T1000 (cell line): ENCODE measurements at places on chromosomes 3 and 15.

GRCh38 chr3:175163686-175164085, 304.6 kb downstream of the NAALADL2 start:
- no peak for DNase-seq

- no peak for DNase-seq
These were observed 14.5 kb downstream of the MESP2 start for GRCh38 chr15:89790661-89791060.

- no peak for DNase-seq
These were observed 86.7 kb downstream of the ST8SIA2 start for GRCh38 chr15:92480361-92480760.

DNA sequence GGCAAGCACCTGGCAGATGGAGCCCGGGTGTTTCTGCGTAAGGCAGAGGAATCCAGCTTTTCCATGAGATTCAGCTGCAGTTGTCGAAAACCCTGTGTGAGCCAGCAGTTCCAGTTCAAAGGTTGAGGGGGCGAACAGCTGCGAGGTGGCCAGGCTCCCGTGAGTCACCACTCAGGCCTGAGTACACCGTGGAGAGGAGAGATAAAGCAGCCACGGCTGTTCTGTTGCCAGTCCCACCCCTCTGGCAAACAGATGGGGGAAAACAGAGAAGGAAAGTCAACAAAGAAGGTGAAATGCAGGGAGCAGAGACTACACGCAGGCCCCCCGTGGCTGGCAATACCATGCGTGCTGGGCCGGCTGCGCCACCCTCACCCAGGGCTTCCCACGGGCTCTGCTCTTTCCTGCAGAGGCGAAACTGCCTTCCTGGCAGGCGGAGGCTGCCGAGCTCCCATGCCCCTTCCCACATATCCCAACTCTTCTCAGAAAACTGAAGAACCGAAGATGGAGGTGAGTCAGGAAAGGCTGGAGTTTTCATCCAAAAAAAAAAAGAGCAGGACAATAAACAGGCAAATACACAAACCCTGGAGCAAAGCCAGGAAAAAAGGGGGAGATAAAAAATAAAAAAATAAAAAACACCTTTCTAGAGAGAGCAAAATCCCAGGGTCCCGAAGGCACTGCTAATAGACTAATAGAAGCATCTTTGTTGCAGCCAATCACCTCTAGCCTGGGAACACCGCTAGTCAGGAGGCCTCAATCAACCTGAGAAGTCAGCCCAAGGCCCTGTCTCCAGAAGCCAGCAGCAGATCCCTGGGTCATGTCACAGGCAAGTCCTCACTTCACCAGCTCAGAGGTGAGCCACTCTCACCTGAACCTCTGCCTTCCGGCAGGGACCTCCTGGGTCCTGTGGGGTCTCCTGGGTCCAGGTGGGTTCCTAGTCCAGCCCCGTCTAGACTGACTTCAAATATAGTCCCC, 37.7 kb downstream of the FAM174B start:
- DNase-seq, result no peak

DNA sequence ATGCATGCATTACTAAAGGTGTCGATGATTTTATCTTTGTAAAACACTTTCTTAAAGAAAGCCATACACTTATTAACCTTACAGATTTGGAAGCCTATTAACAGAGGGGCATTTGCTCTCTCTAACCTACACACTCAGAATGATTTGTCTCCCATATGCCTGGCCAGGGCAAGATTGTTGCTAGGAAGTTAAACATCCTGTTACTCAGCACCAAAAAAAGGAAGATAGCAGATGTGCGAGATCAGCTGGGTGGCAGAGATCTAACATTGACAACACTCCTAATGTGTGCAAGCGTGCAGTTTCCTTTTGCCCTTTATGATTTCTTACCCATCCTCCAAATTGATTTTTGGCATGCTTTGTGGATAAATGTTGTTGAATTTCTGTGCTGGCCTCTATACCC, 73.9 kb upstream of the TMEM108 start:
- DNase-seq, result no peak

GRCh38 chr3:105559856-105560255, 193.1 kb downstream of the ALCAM start:
- DNase-seq, result no peak

DNA sequence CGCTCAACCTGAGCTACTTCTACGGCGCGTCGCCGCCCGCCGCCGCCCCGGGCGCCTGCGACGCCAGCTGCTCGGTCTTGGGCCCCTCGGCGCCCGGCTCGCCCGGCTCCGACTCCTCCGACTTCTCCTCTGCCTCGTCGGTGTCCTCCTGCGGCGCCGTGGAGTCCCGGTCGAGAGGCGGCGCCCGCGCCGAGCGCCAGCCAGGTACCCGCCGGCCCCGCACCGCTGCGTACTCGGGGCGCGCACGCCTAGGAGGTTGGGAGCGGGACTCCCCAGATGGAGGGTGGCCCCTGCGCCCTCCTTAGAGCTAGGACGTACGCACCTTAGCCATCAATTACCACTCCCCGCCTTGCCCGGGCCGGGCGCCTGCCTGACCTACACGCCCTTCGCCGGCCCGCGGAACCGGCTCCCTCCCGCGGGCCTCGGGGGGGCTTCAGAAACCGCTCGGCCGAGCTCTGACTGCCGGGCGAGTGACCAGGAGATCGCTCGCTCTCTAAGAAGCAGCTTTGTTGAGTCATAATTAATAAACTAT, 466 bp downstream of the NFKBIZ start:
- no peak for DNase-seq

DNA sequence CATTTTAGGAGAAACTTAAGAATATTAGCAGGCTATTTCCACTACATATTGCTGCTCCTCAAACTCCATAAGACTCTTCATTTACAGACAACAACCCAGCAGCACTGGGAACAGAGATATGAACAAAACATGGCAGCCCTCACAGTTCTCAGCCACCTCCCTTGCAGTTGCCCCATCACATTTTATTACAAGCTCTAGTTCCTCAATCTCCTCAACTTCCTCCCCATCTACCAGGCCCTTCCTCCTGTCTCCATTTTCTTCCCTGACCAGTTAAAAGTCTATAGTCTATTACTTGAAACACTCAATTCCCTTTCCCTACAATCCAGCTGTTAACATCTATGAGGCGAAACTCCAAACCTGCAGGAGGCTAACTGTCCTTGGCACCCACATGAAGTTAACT, 412.5 kb downstream of the TBC1D5 start:
- no peak for DNase-seq

DNA sequence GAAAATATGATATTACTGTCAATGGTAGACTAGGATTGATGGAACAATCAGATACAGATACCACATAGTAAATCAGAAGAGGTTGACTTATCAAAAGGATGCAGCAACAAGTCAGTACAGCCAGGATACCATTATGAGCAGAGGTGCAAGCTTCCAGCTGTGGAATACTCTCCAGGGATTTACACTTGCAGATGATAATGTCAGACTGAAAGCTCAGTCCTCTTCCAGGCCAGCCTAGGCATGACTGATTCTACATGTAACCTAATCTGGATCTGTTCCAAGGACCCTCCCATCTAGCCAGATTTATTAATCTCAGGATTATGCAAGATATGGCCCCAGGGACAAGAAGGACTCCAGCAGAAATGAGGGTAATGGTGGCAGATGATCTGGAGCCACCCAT, 8.2 kb downstream of the FILIP1L start:
- DNase-seq, result no peak

- DNase-seq, result no peak
These were observed 11.6 kb upstream of the ULK3 start for GRCh38 chr15:74854453-74855022.

DNA sequence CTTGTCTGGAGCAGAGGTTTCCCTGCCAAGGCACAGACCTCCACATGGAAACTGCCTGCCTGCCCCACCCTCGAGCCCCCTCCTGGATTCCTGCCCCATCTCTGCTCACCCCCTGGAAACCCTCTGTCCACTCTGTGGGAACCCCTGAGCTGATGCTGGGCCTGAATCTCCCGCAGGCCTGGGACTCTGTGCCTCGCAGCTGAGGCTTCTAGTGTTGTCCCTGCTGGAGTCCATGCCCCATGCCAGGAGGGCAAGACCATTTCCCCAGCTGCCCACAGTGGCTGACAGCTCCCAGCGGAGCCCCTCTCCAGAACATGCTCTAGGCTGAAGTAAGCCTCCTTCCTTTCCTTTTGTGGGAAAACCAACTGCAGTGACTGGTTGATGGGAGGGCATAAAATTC, 46.9 kb downstream of the SRGAP3 start:
- no peak for DNase-seq

- DNase-seq, result no peak
These were observed 176.1 kb upstream of the FRMD4B start for GRCh38 chr3:69562020-69562419.

DNA sequence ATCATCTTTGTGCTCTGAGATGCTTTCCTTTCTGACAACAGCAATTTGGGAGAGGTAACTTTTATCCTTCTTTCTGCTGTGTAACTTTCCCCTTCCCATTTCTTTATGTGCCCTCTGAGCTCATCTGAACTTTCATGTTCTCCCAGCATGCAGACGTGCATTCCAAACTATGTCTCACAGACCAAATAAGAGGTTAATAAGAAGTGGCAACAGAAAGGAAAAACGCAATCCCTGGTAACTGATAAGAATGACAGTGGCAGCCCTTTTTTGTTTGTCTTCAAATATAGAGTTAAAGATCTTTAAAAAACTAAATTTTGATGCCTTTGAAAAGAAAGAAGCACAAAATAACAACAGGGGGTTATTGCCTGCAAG, 533.4 kb downstream of the FOXP1 start:
- DNase-seq, result no peak
